ENCODE measurements at places on chromosomes 3 and 15. TPM values are rescaled to one million over a fixed set of nuclear protein-coding genes. Genes with fewer than 3 reads are reported as not detected.

GRCh38 chr15:53962646-53963561 is 15.3 kb upstream of the UNC13C start:
- no peak for DNase-seq

DNA sequence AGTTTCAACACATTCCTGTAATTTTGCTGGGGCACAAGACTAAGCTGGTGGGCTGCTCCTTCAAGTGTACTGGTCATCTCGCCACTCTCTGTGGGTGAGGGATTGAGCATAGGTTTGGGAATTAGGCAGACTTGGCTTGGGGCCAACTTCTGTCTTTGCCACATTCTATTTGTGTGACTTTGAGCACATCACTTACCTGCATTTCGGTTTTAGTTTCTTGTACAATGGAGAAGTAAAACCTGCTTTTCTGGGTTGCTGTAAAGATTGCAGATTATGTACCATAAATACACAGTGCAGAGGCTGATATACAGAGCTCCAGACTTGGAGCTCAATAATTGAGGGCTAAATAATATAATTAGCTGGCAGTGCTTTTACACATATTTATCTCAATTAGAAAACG is 162.1 kb downstream of the C3orf38 start:
- DNase-seq, result no peak

GRCh38 chr3:179921500-179921899 is 115.2 kb downstream of the PEX5L start:
- no peak for DNase-seq

Gene LTK
- 2.2 TPM for total RNA-seq

DNA sequence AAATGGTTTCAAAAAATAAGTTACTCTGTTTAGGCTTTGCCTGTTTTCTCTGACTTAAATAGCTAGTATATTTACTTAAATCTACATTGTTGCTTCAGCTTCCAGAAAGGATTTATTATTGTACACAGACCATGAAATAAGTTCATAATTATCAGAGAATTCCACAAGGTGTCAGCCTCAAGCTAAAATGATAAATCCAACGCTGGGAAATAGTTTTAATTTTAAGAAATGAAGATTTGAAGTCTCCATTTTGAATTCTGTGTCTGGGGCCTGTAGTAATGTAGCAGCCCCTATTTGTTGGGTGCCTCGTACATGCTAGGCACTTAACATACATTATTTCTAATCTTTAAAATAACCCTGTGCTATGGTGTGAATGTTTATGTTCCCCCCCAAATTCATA is 92.6 kb upstream of the KCNMB2 start:
- no peak for DNase-seq

DNA sequence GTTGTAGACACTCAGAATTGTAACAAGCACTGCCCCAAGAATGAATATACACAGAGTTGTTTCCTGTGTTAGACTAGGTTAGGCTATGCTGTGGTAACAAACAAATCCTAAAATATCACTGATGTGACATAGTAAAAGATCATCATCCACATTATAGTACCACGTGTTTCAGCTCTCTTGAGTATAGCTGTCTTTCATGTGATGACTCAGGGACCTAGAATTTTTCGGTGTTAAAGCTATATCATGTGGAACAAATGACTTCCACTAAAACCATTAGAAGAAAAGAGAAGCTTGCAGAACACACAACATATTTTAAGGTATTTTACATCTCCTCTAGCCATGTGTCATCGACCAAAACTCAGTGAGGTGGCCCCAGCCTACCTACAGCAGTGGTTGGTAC is 307.9 kb upstream of the RBMS3 start:
- DNase-seq, result no peak

Gene EXD1
- total RNA-seq, result not detected

GRCh38 chr15:92326236-92326635 is 67.4 kb upstream of the ST8SIA2 start:
- no peak for DNase-seq

DNA sequence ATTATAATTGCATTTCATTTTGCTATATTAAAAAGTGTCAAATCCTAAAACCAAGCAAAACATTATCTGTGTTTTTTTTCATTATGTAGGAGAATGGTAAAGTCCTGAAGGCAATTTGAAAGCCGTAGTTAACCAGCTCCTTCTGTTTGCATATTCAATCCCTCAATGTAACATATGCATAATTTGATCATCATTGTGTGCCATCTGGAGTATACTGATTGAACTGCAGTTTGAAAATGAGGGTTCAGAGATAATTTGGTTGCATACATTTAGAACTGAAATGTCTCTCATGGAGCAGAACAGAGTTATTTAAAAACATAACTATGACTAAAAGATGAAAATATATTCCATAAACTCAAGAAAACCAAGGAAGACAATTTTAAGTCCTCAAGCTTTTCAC is 518.6 kb downstream of the GBE1 start:
- DNase-seq, result no peak

DNA sequence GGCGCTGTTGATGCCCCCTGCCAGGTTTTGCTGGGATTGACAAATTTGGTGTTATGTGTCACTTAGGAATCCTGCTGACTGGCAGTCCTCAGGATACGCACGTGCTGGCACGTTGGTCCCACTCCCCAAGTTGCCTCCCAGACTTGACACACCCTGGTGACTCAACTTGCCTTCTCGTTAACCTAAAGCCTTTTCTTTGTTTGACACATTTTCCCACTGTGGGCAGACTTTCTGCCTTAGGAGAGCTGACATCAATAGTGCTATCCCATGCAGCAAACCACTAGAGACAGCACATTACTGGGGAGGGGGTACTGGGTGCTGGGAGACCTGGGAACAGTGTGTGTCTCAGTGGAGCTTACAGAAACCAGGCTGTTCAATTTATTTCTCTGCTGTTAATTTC is 104.3 kb downstream of the OXNAD1 start:
- no peak for DNase-seq

DNA sequence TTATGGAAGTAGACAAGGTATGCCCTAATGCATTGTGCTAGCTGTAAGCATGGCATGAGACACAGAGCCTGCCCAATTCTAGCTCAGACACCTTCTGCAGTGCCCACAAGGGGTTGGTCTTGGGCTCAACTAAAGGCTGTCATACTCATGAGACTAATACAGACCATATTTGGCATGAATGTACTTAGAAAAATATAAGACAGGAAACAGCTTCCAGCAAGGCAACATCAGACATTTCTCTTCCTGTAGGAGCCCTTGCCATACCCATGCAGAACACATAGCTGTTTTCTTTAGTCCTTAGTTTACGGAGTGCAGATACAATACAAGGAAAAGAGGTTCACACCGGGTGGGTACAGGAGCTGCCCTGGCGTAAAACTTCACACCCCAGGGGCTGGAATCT is 30.5 kb upstream of the NR1I2 start:
- DNase-seq, result no peak

Gene ZIC1
- not detected for total RNA-seq

DNA sequence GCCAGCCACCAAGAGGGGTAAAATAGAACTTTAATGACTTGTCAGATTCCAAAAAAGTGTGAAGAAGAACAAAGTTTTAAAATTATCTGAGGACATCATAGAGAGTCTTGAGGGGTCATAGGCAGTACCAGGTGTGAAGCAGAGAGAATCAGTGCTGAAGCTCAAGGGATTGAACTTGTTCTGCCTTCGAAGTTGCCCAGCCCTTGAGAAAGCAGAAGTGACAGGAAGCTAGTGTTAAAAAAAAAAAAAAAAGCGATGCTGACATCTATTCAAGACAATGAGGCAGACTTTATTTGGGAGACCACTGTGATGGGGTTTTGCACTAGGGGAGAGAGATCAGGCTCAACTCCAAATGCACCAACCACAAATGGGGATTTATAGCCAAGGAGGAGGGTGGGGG is 21.8 kb downstream of the FBXO22 start:
- DNase-seq, result no peak

Gene PAK6
- 0.40 TPM for total RNA-seq

GRCh38 chr3:33403756-33404155 is 36.4 kb downstream of the UBP1 start:
- no peak for DNase-seq

Gene C3orf20
- total RNA-seq, result 0.16 TPM

DNA sequence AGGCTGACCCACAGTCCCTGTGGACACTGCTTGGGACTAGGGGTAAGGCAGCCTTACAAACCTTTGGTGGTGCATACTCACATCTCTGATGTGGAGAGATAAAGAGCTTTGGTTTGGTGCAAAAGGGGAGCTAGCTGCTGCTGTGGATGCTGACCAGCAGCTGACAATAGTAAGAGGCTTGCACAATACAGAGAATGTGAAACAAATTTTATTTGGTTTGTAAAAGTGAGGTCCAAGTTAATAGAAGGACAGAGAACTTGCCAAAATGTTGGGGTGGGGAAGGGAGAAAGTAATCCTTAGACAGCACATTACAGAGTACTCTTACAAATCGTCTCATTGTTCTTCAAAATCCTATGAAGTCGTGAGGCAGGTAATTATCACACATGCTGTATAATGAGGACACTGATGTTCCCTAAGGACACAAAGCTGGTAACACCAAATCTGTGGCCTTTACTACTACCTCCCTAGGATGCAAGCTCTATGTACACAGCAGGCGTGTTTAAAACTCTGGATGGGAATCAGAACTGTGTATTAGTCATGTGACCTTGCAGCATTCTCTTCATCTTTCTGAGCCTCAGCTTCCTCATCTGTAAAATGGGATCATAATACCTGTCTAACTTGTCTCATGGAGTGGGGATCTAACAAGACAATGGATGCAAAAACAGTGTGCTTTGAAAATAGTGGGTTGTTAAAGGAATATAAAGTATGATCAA is 21.6 kb downstream of the ARHGAP31 start:
- DNase-seq, result no peak

Gene GHSR
- not detected for total RNA-seq

Gene CADPS
- total RNA-seq, result not detected

DNA sequence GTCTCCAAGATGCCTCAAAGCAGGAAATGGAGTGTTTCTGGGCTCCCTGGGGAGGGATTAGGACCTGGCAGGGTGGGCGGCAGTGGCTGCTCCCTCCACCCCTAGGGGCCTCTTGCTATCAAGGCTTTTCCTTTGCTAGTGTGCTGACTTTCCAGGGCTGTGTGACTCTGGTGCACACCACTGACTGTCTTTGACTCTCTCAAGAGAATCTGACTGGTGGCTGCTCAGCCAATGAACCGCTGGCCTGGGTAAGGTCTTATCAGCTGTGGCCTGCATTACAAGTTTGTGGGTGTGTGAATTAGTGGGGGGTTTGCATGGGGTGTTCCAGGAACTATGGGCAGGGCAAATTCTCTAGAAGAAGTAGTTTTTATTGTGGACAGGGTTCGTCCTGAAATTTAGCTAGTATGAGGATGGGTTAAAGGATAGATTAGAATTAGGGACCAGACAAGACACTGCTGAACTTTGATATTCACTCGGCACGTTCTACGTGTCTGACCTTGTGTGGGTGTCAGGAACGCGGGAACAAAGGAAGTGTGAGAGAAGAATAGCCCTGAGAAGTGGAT is 29.5 kb downstream of the SIAH2 start:
- no peak for DNase-seq

DNA sequence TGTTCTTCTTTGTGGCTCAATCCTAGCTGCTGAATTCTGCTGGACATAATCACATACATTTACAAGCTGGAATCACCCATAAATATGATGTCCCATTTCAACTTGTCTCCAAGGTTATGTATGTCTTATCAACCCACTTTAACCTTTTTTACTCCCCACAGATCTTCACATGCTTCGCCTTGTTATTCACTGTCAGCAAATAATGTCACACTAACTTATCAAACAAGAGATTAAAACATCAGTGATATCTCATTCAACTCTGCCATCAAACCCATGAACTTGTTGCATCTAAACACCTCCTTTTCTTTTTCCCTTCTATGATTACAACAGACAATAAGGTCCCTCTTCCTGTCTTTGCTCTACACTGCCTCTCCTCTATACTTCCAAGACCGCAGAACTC is 240.7 kb downstream of the TBC1D5 start:
- DNase-seq, result no peak

Gene HAPLN3
- 9.1 TPM for total RNA-seq

Gene TP53BP1
- 53.9 TPM for total RNA-seq

- DNase-seq, result no peak
Observed at GRCh38 chr3:66239513-66240123, 18.8 kb downstream of the SLC25A26 start.

DNA sequence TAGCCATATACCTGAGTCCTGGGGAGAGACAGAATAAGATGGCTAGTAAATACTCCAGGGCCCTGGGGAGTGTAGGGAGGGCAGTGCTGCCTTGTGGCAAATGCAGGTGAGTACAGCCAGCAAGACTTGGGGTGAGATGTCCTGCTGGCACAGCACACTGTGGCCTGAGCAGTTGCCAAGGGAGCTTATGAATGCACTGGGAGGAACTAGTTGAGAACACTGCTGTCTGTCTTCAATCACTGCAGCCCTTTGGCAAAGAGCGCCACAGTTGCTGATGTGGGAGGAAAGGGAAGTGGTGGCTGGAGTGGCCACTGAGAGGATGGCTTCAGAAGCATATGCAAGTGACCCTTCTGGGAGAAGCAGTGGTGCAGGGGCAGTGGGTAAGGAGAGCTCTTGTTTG is 264.6 kb downstream of the RORA start:
- no peak for DNase-seq

DNA sequence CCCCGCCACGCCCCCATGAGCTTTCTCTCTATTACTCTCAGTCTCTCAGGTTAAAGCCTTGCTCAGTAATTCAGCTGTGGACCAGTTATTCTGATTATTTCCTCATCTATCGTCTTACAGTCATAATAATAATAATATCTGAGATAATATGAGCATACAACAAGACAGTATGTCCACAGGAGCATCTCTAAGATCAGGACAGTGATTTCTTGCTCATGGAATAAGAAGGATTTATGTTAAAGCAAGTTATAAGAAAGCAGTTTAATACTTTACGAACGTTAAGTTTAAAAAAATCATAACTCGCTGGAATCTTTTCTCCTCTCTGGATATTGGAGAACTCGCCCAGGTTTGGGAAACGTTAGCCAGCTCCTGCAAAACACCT is 643 bp upstream of the LMCD1 start:
- no peak for DNase-seq

All from activated B cell treated with CpG ODN at 0.5 μM for 24 hours (primary cell).